CD8-positive, alpha-beta memory T cell (primary cell): ENCODE measurements at places on chromosomes 7 and 10. TPM values are rescaled to one million over a fixed set of nuclear protein-coding genes. Genes with fewer than 3 reads are reported as not detected.

DNA sequence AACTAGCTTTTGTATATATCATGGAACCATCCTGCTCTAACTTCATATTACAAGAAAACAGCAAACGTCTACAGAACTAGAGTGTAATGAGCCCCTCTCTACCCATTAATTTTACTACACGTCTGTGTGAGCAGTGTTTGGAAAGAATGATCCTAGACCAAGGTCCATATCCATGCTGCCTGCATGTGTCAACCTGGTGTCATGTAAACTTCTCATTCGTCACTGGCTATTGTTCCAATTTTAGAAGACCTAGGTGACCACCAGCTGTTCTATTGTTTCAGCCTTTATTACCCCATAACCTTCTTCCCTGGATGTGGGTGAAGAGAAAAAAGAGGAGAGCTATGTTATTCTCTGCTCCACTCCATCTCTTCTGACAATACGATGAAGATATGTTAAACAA lies 77.1 kb downstream of the CREM start:
- DNase-seq: no peak

The LRIT1 gene
- polyA plus RNA-seq: not detected

- DNase-seq: no peak
Measured at GRCh38 chr7:23970193-23970592, 260.2 kb downstream of the STK31 start.

The TMED4 gene
- polyA plus RNA-seq: 84.3 TPM

GRCh38 chr7:36188906-36189305 lies 35.9 kb downstream of the EEPD1 start:
- DNase-seq: no peak
